Brain microvascular endothelial cell (primary cell): ENCODE measurements at places on chromosomes 11 and 22.

- no peak for DNase-seq
Measured at GRCh38 chr11:46240371-46240770, 37.1 kb upstream of the CREB3L1 start.

DNA sequence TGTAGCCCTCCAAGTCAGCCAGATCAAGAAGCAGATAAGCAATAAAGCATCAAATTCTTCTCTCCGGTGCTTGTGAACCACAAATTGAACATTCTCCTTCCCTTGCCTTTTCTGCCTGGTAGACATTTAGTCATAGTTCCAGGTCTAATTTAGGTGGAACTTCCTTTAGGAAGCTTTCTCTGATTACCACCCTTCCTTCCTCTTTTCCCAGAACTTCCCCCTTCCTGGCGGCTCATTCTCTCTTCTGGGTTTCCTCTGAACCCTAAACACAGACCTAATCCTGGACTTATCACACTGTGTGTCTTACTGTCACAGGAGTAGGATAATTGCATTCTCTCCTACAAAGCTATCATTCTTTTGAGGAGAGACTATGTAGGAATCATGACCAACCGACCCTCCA lies 61.9 kb downstream of the RCN1 start:
- no peak for DNase-seq

DNA sequence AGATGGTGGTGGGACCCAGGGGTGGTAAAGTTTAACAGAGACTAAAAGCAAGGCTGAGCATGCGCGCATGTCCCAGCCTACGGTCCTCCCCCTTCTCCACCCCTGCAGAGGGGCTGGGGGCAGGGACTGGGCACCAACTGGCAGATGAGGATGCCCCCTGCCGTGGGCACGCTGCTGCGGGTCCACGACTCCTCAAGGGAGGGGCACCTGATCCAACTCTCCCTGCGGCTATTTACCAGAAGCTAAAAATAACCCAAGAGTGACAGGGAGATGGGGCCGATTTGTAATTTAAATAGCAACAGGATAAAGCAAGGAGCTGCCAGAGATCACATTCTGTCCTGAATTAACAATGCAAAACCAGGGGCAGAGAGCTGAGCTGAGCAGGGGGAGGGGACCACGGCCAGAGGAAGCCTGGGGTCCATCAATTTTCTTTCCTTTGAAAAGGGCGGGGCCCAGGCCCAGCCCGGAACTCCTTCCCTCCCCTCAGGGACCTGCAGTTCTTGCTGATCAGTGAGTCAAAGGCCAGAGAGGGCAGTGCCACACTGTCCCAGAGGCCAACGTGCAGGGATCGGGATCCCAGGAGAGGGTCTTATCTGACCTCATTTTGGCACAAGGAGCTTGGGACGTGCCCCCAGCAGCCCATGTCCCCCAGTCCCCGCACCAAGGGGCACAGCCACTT lies 8.1 kb upstream of the DGKZ start:
- no peak for DNase-seq

GRCh38 chr11:79329561-79329960 lies 111.3 kb downstream of the TENM4 start:
- no peak for DNase-seq

- DNase-seq = no peak
Measured at GRCh38 chr11:35344681-35345574, 74.4 kb downstream of the SLC1A2 start.

DNA sequence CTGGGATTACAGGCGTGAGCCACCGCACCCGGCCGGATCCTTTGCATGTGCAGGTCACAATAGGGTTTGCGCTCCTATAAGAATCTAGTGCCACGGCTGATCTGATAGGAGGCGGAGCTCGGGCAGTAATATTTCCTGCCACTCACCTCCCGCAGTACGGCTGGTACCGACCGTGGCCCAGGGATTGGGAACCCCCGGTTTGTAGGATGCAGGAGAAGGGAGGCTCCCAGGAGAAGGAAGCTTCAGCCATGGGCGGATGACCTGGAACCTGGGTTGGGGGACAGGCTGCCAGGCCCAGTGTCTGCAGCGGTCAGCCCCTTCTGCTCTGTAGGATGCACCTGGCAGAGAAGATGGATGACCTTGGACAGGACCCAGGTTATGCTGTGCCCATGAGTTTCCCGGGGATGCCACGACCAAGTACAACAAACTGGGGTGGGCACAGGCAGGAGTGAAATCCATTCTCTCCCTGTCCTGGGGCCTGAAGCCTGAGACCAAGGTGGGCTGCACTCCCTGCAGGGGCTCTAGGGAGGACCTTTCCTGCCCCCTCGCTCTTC lies 818.9 kb downstream of the BRD1 start:
- no peak for DNase-seq

DNA sequence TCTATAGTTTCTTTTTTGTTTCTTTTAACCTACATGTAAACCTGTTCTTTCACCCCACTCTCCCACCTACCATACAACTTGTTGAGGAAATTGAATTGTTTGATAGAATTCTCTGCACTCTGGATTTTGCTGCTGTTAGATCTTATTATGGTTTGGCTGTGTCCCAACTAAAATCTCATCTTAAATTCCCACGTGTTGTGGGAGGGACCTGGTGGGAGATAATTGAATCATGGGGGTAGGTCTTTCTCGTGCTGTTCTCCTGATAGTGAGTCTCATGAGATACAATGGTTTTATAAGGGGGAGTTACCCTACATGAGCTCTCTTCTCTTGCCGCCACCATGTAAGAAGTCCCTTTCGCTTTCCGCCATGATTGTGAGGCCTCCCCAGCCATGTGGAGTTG lies 15.0 kb upstream of the PITPNB start:
- no peak for DNase-seq

- DNase-seq = no peak
Measured at GRCh38 chr22:50622723-50623327, 5.1 kb downstream of the ARSA start.

DNA sequence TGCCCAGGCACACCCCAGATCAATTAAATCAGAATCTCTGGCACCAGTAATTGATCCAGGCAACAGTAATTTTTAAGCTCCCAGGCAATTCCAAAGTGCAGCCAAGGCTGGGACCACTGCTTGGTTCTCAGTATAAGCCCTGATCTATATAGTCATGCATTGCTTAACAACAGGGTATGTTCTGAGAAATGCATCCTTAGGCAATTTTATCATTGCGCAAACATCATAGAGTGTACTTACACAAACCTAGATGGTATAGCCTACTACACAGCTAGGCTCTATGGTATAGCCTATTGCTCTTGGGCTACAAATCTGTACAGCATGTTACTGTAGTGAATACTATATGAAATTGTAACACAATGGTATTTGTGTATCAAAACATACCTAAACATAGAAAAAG lies 651 bp upstream of the C11orf42 start:
- DNase-seq = no peak

DNA sequence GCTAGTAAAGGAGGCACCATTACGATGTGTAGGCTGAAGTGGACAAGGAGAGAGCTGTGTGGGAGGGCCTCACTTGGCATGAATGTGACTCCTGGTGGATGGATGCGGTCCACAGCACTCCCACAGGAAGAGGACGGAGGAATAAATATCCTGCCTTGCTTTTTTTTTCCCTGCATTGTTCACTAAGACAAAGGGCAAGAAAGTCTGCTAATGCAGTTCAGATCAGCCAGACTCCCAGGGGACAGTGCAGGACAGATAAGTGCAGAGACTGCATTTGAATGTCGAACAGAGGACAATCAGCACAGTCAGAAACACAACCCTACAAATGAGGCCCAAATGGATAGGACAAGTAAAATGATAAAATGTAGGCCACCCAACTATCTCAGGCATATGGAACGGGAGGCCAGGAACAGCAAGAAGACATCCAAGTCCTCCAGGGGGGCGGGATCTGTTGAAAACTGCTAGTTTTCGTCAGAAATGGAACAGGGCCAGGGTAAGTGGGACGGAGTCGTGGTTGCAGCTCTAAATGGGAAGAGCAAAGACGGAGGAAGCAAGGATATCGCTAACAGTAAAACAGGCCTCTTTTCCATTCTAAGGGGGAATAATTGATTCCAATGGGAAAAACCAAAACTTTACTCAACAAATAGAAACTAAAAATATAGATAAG lies 25.2 kb upstream of the OR8B8 start:
- no peak for DNase-seq
